ENCODE measurements at places on chromosomes 13 and 19.

DNA sequence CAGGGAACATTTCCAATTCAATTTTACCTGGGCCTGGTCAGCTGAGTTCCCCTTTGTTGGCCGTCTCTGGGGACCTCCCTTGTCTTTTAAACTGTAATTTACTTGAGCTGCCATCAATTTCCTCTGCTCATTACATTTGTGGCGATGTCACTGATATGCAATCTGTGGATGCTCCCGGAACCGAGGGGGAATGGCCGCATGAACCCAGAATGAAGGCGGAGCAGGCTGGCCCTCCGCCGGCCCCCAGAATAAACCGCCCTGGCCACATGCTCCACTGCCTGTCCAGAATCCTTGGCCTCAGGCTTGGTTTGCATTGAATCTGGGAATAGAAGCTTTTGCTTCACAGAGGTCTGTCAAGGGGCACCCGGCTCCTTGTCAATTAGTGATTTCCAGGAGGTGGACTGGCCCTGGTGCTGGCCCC is 276.8 kb downstream of the TEX29 start:
- peak; percentile 24 for DNase-seq

- no peak for DNase-seq
Observed at GRCh38 chr13:48978942-48979601, 3.4 kb downstream of the FNDC3A start.

DNA sequence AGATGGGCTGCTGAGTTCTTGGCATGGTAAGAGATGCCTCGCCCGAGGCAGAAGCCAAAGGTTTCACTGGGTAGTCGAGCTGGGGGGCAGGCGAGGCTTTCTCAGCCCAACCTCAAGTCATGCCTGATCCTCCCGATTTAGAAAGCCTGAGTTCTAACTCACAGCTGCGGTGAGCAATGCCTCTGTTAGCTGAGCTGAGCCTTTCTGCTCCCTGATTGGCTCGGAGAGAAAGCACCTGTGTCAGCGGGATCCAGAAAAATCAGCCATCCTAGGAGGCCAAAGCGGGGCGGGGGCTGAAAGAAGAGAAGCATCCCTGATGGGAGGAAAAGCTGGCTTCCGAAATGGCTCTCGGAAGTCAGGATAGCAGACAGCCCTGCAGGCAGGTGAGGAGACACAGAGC is 44.7 kb downstream of the CACNA1A start:
- no peak for DNase-seq

DNA sequence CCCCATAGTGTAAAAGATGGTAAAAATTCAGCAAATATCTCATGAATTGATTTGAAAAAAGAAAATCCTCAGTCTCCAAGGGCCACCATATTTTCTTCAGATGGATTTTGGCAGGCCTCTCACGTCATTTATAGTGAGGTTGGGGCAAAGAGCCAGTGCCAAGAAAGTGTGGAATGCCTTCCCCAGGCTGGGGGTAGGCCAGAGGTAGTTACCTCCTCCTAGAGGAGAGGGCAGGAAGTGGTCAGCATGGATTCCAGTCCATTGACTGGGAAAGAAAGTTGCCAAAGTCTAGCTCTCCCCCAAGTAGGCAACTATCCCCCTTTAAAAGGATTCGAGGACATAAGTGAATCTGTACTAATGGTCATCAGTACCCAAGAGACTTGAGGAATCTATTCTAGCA is 68.4 kb upstream of the KCTD4 start:
- DNase-seq = no peak

- DNase-seq = no peak
Observed at GRCh38 chr19:55321466-55322137, 3.5 kb downstream of the TMEM150B start.

DNA sequence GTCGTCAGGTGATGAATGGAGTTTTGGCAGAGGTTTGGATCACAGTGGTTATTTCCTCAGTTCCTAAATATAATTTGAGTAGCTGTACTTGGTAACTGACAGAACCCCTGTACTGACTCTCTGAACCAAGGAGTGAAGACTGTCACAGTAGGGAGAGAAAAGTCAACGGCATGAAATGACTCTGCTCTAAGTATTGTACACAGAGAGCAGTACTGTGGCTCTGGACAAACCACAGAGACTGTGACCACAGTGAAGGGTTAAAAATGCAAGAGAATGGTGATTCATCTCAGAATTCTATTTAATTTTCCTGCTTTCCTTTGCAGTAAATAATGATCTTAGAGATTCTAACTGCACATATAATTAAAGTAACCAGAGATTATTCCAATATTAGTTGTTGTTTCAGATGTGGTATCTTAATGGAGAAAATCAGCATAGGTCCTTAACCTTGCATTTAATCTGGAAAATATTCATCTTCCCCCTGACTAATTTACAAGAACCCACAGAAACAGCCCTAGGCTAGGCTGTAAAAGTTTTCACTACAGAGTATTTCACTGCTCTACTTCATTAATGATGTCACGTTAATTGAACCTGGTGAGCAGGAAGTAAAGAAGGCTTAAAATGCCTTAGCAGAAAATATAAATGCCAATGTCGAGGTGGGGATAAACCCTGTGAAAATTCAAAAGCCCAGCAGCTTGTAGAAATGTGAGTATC is 221.9 kb downstream of the LIG4 start:
- DNase-seq = peak; percentile 20

GRCh38 chr19:49200238-49200862 is 42.8 kb downstream of the TRPM4 start:
- no peak for DNase-seq

- DNase-seq = no peak
Observed at GRCh38 chr13:41680900-41681299, 223.6 kb downstream of the RGCC start.

- DNase-seq = no peak
Observed at GRCh38 chr19:50660088-50660366, 10.8 kb downstream of the C19orf81 start.

DNA sequence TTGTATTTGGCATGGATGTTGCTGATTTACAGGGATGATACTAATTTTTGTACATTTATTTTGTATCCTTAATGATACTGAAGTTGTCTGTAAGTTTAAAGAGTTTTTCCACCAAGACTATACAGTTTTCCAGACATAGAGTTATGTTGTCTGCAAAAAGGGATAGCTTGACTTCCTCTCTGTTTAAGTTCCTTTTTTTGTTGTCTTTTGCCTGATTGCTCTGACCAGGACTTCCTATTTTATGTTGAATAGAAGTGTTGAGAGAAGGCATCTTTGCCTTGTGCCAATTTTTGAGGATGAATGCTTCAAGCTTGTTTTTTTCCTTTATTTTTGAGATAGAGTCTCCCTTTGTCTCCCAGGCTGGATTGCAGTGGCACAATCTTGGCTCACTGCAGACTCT is 36.8 kb upstream of the ZNF681 start:
- DNase-seq = no peak

- DNase-seq = no peak
Observed at GRCh38 chr13:75869981-75870380, 233.9 kb downstream of the LMO7 start.

- no peak for DNase-seq
Observed at GRCh38 chr19:33630880-33631608, 9.3 kb downstream of the CHST8 start.
